IMR-90 (cell line): ENCODE measurements at places on chromosomes 2 and 18. TPM values are rescaled to one million over a fixed set of nuclear protein-coding genes. Genes with fewer than 3 reads are reported as not detected.

GRCh38 chr2:112033600-112033999, 21.5 kb upstream of the TMEM87B start:
- H3K27ac ChIP-seq: no peak overlapping the region
- peak; percentile 27 for DNase-seq
- peaks cover 1% of the 10 kb centered on the region; the same call in 1 of the 2 replicates for H3K27me3 ChIP-seq

The BOK gene
- total RNA-seq: 13.3 and 15.8 TPM in 2 replicates

The MAP4K4 gene
- 124 and 130 TPM in 2 replicates for total RNA-seq

GRCh38 chr2:218367415-218368149, 10.9 kb downstream of the CATIP start:
- H3K4me1 ChIP-seq: peaks cover 5% of the 10 kb centered on the region
- peak; percentile 32 for DNase-seq
- peak overlapping the region; percentile 27 for H3K4me3 ChIP-seq
- peaks cover 4% of the 10 kb centered on the region; the same call in 1 of the 2 replicates for H3K27me3 ChIP-seq
- H3K27ac ChIP-seq: no peak overlapping the region

The HOXD3 gene
- not detected in 2 replicates for total RNA-seq

DNA sequence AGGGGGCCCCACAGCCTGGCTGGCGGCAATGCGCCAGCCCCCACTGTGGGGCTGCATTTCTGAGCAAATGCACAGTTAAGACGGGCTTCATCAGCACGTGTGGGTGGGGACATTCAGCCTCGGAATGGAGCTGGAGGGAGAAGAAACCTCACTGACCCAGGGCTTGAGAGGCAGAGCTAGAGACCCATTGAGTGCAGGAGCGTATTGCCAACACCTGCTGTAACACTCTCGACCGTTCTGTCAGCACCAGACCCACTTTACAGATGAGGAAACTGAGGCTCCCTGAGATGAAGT, 200.9 kb upstream of the RAB6C start:
- H3K4me1 ChIP-seq: no peaks in the 10 kb centered on the region
- no peak for DNase-seq
- H3K36me3 ChIP-seq: no peaks in the 10 kb centered on the region
- no peak overlapping the region for H3K4me3 ChIP-seq
- H3K27ac ChIP-seq: no peak overlapping the region

The OBSL1 gene
- 21.4 and 21.5 TPM in 2 replicates for total RNA-seq

DNA sequence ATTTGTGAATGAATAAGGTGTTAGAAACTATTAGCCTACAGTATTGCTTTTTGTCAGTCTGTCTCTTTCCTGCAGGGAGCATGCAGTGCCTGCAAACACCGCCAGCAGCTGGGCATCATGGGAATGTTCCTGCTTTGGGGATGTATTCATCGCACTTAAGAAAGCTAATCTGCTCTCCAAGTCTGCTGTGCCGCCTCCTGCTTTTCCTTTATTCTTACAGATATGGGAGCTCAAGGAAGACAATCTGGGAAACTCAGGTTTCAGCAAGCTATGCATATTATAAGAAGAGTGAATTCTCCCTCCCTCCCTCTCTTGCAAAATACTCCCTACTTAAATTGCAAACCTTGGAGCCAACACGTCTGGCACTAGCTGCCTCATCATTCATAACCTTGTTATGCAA, 479.2 kb upstream of the ACVR2A start:
- H3K4me1 ChIP-seq: no peaks in the 10 kb centered on the region
- DNase-seq: no peak
- H3K27me3 ChIP-seq: no peaks in the 10 kb centered on the region
- H3K27ac ChIP-seq: no peak overlapping the region

The GALNT13 gene
- total RNA-seq: not detected in 2 replicates

- no peaks in the 10 kb centered on the region for H3K4me1 ChIP-seq
- no peak for DNase-seq
- no peaks in the 10 kb centered on the region for H3K36me3 ChIP-seq
Observed at GRCh38 chr2:118970396-118971135, 28.6 kb downstream of the MARCO start.

DNA sequence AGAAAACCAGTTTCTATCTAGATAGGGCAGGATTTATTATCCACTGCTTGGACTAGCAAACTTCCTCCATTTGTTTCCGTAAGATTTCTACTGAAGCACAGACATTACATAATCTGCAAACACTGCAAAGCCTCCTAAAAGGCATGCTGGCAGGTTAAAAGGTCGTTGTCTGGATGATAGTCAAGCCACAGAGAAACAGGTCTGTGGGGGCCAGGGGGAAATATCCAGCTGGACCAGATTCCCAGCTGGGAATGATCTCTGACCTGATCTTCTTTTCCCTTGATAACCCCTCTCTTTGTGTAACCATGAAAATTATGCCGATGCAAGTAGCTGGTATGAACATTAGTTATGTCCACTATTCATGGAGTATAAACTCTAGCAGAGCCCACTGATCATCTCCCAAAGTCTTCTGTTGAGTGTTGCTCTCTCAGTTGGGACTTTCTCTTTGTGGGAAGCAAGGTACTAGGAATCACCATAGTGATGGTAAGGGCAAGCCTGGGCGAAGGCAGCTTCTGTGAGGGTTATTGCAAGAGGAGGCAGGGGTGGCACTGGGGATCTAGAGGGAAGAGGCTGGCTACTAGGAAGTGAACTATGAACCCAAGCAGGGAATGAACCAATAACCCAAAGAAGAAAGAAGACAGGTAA, 61.3 kb downstream of the GDF7 start:
- no peak overlapping the region for H3K4me3 ChIP-seq
- H3K4me1 ChIP-seq: peaks cover 6% of the 10 kb centered on the region; the same call in 1 of the 2 replicates
- no peaks in the 10 kb centered on the region for H3K27me3 ChIP-seq
- peak; percentile 33 for DNase-seq

- no peak overlapping the region for H3K4me3 ChIP-seq
- no peaks in the 10 kb centered on the region for H3K36me3 ChIP-seq
- H3K27ac ChIP-seq: no peak overlapping the region
- no peak for DNase-seq
Observed at GRCh38 chr2:126803434-126803775, 95.3 kb upstream of the TEX51 start.

The SULT1C4 gene
- total RNA-seq: 0.36 and 0.56 TPM in 2 replicates

The MARCHF4 gene
- 2.3 and 3.1 TPM in 2 replicates for total RNA-seq

The FKBP1B gene
- total RNA-seq: 8.9 and 10.2 TPM in 2 replicates

GRCh38 chr2:111168528-111169239, 48.0 kb downstream of the BCL2L11 start:
- no peak overlapping the region for H3K27ac ChIP-seq
- peaks cover 23% of the 10 kb centered on the region for H3K27me3 ChIP-seq
- peaks cover 7% of the 10 kb centered on the region for H3K4me1 ChIP-seq
- DNase-seq: peak; percentile 89

DNA sequence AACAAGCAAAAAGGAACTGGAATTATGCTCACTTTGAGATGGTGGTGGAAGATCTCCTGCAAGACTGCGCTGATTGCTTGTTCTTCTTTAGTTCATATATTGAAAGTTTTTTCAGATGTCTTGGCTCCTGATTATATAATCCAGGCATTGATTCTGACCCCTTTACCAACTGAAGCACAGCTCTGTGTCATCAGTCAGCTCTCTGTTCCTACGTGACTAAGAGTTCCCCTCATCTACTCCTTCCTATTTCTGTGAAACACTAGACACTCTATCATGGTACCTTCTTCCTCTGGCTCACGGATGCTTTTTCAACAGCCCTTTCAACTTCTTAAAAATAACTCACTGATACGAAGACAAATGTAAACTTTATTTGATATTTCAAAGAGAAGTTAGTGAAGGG, 788.6 kb downstream of the SOCS6 start:
- no peak overlapping the region for H3K27ac ChIP-seq
- no peaks in the 10 kb centered on the region for H3K4me1 ChIP-seq
- no peak for DNase-seq
- no peaks in the 10 kb centered on the region for H3K27me3 ChIP-seq

- H3K36me3 ChIP-seq: peaks cover 60% of the 10 kb centered on the region
- H3K27me3 ChIP-seq: no peaks in the 10 kb centered on the region
- H3K27ac ChIP-seq: no peak overlapping the region
- no peak for DNase-seq
Observed at GRCh38 chr2:190973726-190974628, 40.0 kb downstream of the STAT1 start.

The DQX1 gene
- not detected in 2 replicates for total RNA-seq

- no peak overlapping the region for H3K27ac ChIP-seq
- no peak overlapping the region for H3K4me3 ChIP-seq
- no peaks in the 10 kb centered on the region for H3K36me3 ChIP-seq
- H3K27me3 ChIP-seq: no peaks in the 10 kb centered on the region
- DNase-seq: no peak
- no peaks in the 10 kb centered on the region for H3K4me1 ChIP-seq
Observed at GRCh38 chr2:239536186-239536585, 135.4 kb upstream of the HDAC4 start.

DNA sequence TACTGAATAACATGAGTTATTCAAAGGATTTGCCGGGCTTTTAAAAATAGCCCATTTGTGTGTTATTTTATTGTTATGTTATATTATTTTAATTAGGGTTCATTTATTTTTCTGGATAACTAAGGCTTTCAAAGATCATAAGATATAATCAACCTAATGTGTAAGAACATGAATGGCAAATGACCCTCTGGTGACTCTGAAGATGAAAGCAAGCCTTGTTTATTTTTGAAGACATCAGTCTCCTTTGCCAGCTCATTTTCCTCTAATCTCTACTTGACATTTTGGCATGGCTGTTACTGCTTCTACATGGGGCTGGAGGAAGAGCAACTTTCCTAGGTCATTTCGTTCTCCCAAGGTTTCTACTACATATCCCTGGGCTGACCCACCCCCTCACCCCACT, 10.6 kb downstream of the FAP start:
- H3K27me3 ChIP-seq: no peaks in the 10 kb centered on the region
- DNase-seq: no peak
- peaks cover 15% of the 10 kb centered on the region for H3K36me3 ChIP-seq
- H3K27ac ChIP-seq: peak overlapping the region; percentile 93
- H3K4me3 ChIP-seq: no peak overlapping the region
- H3K4me1 ChIP-seq: peaks cover 11% of the 10 kb centered on the region

- H3K4me1 ChIP-seq: no peaks in the 10 kb centered on the region
- DNase-seq: no peak
- no peak overlapping the region for H3K4me3 ChIP-seq
- H3K27ac ChIP-seq: no peak overlapping the region
- no peaks in the 10 kb centered on the region for H3K27me3 ChIP-seq
Observed at GRCh38 chr18:35268821-35269220, 21.2 kb downstream of the ZSCAN30 start.

GRCh38 chr2:95054016-95054415, 28.5 kb downstream of the MAL start:
- H3K27me3 ChIP-seq: peaks cover 38% of the 10 kb centered on the region; the same call in 1 of the 2 replicates
- H3K4me1 ChIP-seq: peaks cover 7% of the 10 kb centered on the region; the same call in 1 of the 2 replicates
- H3K27ac ChIP-seq: no peak overlapping the region
- no peaks in the 10 kb centered on the region for H3K36me3 ChIP-seq

DNA sequence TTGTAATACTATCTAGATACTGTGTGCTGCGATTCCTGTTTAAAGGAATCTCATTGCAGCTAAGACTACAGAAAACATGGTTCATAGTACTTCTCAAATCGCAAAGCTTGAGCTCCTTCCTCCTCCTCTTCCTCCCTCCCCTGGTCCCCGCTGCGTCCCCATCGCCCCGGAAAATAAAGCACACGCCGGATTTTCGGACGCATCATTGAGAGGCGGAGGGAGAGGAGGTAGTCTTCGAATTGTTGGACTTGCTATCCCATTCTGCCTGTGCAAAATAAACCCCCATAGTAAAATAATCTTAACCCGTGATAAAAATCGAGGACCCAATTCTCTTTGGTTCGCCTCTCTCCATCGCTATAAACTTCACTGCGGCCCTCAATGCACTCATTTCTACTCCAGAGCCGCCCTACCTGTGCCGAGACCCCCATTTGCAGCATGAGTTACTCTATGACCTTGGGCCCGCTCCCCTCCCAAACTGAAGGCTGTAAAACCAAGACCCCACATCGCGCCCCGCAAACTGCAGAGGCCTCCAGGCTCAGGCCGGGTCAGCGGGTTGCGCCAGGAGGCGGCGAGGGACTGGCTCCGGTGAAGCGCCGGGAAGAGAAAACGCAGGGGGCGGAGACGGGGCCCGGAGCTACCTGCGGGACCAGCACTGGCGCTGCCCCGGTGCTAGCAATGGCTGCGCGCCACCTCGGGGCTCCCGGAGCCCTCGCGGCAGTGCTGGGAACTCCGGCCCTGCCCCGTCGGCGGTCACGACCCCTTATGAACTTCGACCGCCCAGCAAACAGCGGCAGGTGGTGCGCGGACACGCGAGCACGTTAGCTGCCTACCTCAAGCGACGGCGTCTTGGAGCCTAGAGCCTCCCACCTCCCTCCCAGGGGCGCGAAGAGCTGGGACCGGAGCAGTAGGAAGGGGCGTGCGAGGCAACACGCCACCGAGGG, 649 bp downstream of the ESCO1 start:
- H3K4me3 ChIP-seq: peak overlapping the region; percentile 81
- no peaks in the 10 kb centered on the region for H3K36me3 ChIP-seq
- H3K27me3 ChIP-seq: no peaks in the 10 kb centered on the region
- peak overlapping the region; percentile 90 for H3K27ac ChIP-seq

DNA sequence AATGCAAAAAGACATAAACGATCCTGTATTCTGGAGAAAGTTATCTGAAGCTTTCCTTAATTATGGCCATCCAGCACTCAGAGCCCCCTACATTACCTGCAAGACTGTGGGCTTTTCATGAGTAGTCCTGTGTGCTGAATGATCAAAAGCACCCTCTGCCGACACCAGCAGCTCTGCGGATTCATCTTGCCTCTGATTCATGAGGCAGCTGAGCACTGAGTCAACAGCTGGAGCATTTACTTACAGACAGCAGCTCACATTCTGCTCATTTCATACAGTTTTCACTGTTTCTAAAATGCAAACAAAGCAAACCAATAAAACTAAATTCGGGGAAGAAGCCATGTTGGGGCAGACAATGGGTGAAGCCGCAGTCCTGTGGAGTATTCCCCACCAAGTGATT, 886.5 kb downstream of the CNTNAP5 start:
- no peaks in the 10 kb centered on the region for H3K4me1 ChIP-seq
- H3K27ac ChIP-seq: no peak overlapping the region
- peak; percentile 28 for DNase-seq
- no peaks in the 10 kb centered on the region for H3K27me3 ChIP-seq
